Astrocyte of the cerebellum (primary cell): ENCODE measurements at places on chromosomes 2 and 18.

DNA sequence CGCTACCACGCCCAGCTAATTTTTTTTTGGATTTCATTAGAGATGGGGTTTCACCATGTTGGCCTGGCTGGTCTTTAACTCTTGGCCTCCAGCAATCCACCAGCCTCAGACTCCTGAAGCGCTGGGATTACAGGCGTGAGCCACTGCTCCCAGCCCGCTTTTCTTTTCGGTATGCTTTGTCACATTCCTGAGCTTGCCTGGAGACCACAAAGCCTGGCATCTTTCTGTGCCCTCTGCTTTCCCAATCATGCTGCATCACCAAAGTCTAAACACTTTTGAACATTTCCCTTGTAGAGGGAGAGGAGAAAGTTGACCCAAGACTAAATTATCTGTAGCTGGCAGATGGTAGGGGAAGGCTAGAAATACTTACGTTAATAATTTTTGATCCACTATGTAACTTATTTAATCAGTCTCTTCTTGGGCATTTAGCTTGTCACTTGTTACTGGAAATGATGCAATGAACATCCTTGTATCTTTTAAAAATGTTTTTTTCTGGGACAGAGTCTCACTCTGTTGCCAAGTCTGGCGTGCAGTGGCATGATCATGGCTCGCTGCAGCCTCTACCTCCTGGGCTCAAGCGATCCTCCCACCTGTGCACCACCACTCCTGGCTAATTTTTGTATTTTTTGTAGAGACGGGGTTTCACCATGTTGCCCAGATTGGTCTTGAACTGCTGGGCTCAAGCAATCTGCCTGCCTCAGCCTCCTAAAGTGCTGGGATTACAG is 2.7 kb upstream of the NPC1 start:
- no peak for DNase-seq

- DNase-seq: no peak
Observed at GRCh38 chr2:112174383-112174782, 36.2 kb downstream of the FBLN7 start.

DNA sequence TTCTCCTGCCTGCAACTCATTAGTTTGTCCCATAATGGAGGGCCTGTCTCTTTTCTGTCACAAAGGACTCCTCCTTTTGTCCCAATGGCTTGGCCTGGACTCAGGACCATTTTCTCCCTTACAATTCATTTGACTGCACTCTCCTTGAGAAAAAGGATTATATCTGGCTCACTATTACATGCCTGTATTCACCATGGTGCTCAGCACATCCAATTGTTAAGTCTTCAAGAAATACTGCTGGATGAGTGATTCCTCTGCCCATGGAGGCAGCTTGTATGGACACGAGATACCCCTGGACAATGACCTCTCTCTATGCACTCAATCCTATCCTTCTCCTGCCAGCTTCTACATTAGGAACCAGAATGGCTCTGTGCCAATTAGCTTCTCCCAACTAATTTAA is 47.0 kb downstream of the CHST9 start:
- DNase-seq: no peak

DNA sequence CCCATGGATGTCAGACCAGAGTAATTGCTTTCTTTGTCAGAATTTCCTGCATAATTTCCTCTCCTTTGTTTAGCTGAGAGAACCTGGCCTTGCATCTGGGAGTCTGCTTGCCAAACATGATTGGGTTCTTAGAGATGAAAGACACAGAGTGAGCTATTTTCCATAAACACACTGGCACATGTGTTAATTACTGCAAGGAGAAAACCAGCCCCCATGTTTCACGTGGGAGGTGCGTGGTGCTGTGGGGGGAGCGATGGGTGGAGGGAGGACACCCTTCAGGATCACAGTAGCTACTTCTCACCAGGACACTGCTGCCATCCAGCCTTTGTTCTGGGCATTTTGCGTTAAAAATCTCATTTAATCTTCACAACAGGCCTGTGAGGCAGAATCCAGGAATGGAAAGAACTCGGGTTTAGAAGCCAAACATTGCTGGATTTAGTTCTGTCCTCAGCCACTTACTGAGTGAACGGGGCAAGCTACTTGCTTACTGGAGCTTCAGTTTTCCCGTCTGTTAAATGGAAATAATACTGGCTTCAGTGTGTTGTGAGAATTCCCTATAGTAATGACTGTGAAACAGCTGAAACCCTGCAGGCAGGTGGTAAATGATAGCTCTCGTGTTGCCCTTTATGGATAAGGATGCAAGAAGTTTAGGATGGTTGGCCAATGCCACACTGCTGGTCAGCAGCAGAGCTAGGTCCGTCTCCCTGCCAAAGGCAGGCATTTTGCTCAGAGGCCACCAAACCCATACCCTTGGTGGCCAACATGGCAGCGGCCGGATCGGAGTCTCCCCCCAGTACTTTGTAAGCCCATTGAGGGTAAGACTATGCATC is 100.1 kb upstream of the ASAP2 start:
- DNase-seq: peak; percentile 58

GRCh38 chr2:119292226-119292625 is 68.6 kb downstream of the STEAP3 start:
- no peak for DNase-seq
